ENCODE measurements at places on chromosomes 3 and 15. TPM values are rescaled to one million over a fixed set of nuclear protein-coding genes. Genes with fewer than 3 reads are reported as not detected.

The CCDC191 gene
- total RNA-seq, result 3.1 TPM

The CHRNA3 gene
- total RNA-seq, result 3.5 TPM

The RTP1 gene
- not detected for total RNA-seq

The DNAJA4 gene
- total RNA-seq, result 42.6 TPM

The STAB1 gene
- 41.1 TPM for total RNA-seq

The CLDN1 gene
- 2.4 TPM for total RNA-seq

The BCL2A1 gene
- total RNA-seq, result 1.5 TPM

The CLDN16 gene
- not detected for total RNA-seq

The SHC4 gene
- total RNA-seq, result 0.30 TPM

The HHATL gene
- 0.50 TPM for total RNA-seq

The ACTRT3 gene
- 1.2 TPM for total RNA-seq

The CMTM7 gene
- total RNA-seq, result 5.9 TPM

Data from colonic mucosa (tissue), 4 donors.